NCI-H510A (cell line): ENCODE measurements at places on chromosomes 16 and 17.

DNA sequence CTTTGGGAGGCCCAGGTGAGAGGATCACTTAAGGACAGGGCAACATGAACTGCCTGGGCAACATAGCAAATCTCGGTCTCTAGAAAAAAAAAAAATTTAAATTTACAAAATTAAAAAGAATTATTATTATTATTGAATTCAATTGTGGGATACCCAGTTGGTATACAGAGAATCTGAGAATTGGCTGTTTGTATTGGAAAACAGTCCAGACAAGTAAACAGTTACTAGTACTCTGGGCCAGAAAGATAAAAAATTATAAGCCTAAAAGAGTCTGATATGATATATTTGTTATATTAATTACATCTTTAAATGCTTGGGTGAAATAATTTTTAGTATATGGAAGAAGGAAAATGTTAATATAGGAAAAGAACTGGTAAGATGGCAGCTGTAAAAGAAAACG lies 15.0 kb downstream of the CCDC47 start:
- no peak for DNase-seq

DNA sequence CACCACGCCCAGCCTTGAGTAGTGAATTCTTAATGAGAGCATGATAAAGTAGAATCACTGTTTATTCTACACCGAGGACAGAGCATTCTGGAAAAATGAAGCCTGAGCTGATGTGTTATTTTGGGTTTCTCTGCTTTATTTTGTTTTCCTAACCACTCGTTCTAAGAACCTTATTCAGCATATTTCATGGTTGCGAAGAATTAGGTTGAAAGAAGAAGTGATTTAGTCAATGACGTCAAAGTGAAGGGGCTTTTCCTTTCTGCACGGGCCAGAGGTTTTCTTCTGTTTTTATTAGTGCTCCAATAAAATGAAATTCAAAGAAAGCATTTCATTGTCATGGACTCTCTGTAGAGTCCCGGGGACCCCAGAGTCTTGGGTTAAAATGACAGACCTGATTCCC lies 178.5 kb downstream of the MAF start:
- DNase-seq, result no peak

DNA sequence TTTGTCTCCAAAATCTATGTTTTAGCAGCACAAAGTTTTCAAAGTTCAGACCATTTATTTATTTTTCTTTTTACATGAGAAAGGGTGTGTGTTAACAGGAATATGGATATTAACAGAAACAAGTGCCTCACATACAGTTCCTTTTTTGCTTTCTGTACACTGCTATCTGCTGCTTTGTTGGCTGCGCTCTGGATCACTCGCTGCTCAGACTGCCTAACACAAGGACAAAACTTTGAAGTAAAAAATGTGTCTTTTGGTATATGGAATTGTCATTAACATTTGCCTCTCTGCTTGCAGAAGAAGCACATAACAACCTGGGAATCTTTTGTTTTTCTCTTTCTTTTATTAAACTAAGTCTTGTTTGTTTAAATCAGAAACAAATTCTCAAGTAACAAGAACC lies 262.8 kb downstream of the ZFHX3 start:
- no peak for DNase-seq

GRCh38 chr16:62272035-62272434 lies 235.8 kb upstream of the CDH8 start:
- DNase-seq, result no peak

GRCh38 chr17:7841396-7841914 lies 7.4 kb downstream of the KDM6B start:
- DNase-seq, result peak; percentile 65

DNA sequence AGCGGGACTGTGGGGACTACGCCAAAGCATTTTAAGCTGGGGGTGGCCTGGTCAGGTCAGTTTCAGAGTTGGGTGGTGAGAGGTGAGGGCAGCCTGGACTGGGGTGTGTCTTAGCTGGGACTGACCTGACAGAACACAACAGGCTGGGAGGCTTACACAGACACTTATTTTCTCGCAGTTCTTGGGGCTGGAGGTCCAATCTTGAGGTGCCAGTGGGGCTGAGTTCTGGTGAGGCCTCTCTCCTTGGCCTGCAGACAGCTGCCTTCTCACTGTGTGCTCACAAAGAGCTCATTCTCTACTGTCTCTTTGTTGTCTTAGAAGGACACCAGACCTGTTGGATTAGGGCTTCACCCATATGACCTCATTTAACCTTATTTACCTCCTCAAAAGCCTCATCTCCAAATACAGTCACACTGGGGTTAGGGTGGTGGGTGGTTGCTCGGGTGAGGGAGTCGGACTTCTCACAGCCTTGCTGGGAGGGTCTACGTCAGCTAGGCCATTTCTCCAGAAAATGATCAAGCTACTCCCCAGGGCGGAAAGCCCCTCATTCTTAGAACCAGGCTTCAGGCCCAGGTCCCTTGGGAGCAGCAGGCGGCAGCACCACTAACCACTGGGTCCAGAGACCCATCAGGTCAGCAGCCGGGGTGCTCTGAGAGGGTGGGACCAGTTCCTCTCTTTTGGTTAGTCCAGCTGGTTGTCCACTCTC lies 149.3 kb downstream of the RAB11FIP4 start:
- no peak for DNase-seq

- DNase-seq, result no peak
Observed at GRCh38 chr17:40568074-40568836, 3.0 kb upstream of the CCR7 start.
